ENCODE measurements at places on chromosomes 6 and 20.

- no peak for DNase-seq
Observed at GRCh38 chr6:143741480-143741879, 63.7 kb downstream of the PHACTR2 start.

GRCh38 chr6:12134581-12134980 lies 122.5 kb downstream of the HIVEP1 start:
- no peak for DNase-seq

GRCh38 chr6:135012349-135012748 lies 42.3 kb downstream of the HBS1L start:
- DNase-seq, result no peak

GRCh38 chr6:118940770-118941169 lies 5.8 kb upstream of the MCM9 start:
- no peak for DNase-seq

- no peak for DNase-seq
Observed at GRCh38 chr6:144882425-144882824, 597.3 kb downstream of the UTRN start.

- DNase-seq, result no peak
Observed at GRCh38 chr6:102853249-102853955, 1459.9 kb downstream of the GRIK2 start.

- no peak for DNase-seq
Observed at GRCh38 chr6:68343901-68344300, 291.2 kb upstream of the ADGRB3 start.

- DNase-seq, result no peak
Observed at GRCh38 chr20:47665221-47665991, 119.9 kb downstream of the SULF2 start.

DNA sequence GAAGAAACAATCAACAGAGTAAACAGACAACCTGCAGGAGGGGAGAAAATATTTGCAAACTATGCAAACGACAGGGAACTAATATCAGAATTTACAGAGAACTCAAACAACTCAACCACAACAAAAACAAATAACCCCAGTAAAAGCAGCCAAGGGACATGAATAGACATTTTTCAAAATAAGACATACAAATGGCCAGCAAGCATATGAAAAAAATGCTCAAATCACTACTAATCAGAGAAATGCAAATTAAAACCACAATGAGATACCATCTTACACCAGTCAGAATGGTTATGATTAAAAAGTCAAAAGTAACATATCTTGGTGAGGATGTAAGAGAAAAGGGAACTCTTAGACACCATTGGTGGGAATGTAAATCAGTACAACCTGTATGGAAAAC lies 215.0 kb downstream of the THBS2 start:
- no peak for DNase-seq
